Omental fat pad (tissue), 4 donors: ENCODE measurements at places on chromosomes 3 and 15.

DNA sequence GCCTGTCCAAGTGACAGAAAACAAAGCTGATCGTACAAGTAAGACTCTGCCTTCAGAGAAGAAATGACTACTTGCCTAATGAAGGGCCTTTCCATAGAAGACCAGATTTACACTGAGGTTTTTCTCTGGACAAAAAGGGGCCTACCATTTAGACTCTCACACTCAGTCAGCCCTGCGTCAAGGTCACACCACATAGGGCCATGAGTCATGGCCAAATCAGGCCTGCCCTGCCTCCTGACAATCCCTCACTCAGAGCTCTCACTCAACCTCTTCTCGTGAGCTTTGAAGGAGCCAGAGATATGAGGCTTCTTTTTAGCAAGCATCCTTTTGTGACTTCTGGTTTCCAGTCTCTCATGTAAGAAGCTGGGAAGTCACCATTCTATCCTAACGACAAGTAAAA lies 68.1 kb upstream of the NMNAT3 start:
- DNase-seq, result no peak

DNA sequence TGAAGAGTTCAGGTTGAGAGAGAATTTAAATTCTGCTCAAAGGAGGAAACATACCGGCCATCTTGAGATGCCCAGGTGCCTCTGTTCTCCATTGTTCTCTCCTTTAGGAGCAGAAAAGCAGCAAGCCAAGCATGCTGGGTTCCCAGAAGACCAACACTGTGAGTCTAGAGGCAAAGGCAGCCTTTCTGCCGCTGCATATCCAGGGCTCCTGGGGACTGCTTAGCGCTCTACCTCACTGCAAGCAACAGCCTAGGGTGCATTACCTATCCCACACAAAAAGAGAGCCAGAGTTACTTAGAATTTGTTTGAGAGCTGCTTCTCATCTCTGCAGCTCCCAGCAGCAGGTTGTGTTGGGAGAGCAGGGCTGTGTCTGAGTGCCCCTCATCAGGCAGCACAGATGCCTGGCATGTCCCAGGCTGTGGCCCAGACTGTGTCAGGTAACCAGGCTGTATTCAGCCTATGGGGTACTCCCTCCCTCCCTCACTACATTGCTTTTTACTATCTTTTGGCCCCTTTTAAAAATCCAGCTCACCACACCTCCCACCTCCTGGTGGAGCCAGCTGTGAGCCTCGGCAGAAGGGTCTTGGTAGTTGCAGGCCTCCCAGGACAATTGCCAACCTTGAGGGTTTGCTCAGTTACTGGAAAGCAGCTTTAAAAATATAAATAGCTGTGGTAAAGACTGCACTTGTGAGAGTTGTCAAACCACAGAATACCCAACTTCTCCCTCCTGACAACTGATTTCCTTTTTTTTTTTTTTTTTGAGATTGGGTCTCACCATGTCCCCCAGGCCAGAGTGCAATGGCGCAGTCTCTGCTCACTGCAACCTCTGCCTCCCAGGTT lies 30.2 kb downstream of the BCL2L10 start:
- DNase-seq, result no peak

DNA sequence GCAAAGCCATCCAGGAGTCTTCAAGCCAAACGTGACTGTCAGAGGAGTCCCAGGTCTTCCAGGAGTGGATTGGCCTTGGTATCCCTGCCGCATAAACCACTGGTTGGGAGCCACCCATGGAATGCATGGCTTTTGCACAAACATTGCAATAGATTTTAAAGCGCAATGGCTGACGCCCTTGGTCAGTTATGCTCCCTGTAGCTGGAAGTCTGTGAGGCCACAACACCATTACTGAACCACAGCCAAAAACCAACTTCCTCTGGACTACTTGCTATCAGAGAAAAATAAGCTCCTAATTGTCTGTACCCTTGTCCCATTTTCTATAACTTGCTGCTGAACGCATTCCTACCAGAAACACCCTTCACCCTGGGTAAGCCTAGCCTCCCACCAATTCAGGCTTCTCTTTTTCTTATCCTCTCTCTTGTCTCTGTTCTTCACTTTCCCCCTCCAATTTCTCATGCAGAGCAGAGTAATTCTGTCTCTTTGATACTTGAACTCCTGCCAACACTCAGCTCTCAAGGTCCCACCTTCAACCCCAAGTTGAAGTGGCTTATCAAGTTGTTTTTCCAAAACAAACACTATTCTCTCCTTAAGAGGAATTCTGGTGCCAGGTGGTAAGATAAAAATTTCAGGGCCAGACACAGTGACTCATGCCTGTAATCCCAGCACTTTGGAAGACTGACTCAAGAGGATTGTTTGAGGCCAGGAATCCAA lies 176.4 kb upstream of the UBE2E1 start:
- no peak for DNase-seq

- no peak for DNase-seq
These were observed 147.6 kb downstream of the KLF13 start for GRCh38 chr15:31474059-31474868.

DNA sequence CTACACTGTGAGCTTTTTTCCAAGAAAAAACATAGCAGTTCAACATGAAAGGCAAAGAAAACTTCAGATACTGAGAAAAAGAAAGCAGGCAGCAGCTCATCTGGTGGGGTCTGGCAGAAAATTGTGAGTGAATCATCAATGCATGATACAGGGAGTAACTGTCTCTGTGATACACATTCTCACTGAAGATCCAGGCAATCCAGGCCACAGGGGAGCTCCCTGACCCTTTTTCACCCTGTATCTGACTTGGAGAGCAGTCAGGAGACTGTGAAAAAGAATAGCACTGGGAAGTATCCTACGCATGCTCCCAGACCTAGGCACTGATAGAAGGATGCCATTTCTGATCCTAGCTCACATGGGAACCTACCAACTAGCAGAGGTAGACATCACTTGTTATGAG lies 269.8 kb downstream of the MBNL1 start:
- DNase-seq, result no peak

DNA sequence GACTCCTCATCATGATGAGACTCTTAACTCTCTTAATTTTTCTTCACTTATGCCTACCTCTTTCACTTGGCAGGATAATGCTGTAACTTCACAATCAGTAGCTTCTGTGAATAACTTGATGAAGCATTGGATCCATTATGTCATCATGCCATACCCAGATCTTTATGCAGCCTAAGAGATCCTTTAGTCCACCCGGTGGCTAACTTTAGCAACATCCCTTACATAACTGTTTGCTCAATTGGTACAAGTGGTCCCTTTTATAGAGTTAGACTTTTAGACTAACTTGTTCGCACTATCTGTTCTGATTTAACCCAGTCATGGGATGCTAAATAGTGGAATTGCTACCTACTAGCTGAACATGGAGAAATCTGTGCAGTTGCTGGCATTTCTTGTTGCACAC lies 184.5 kb downstream of the USP13 start:
- no peak for DNase-seq

DNA sequence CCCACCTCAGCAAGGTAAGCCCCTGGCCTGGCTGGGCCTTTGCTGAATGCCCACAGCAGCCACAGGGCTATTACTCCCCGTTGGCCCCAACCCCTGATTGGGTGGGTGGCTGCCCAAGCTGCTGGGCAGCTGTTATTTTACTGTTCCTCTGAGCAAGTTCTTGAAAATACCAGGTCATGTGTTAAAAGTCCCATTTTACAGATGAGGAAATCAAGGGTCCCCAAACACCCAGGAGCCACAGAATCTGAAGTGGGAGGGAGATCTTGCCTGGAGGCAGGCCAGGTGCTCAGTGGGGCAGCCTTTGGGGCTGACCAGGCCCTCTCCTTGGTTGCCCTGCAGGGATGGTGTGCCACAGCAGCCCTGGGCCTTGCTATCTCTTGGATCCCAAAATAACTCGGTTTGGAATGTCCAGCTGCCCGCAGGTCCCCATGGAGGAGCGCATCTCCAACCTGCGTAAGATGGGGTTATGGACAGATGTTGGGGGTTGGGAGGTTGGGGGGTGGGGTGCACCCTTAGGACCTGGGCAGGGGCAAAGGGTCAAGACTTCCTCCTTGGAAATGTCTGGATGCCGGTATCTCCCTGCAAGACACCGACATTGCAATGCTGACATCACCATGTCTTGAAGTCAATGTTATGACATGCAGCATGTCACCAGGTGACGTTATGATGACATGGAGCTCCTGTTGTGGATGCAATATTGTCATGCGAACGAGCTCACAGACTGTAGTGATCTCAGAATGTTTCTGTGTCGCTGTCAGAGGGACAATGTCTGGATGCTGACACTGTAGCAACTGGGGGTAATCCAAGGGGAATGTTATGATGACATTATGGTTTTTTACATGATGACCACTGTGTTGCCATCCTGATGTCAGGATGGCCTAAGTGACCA lies 13.3 kb upstream of the CSPG4 start:
- DNase-seq, result no peak

GRCh38 chr15:88897456-88898194 lies 2.3 kb upstream of the HAPLN3 start:
- DNase-seq, result peak; percentile 62

- no peak for DNase-seq
These were observed 223.6 kb downstream of the CACNA2D3 start for GRCh38 chr3:54345847-54346375.

GRCh38 chr3:107028626-107029025 lies 348.6 kb upstream of the CCDC54 start:
- DNase-seq, result no peak

- no peak for DNase-seq
These were observed 56.2 kb upstream of the AKAP13 start for GRCh38 chr15:85324202-85324601.

DNA sequence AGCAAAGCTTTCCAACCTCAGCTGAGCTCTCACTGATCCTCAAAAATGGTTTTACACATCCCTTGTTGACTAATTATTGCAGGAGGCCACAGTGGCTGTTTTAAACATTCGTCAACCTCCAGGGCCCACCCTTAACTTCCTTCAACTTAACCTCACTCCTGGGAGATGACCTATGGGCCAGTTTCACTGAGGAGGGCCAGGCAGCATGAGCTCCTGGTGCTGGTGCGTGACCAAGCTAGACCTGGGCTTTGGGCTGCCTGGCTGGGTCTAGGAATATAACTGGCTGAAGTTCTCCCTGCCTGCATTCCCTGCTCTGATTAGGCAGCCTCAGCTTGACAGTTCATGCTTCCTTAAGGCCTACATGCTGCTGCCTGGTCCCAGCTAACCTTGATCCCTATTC lies 273.7 kb upstream of the ATP11B start:
- no peak for DNase-seq
